ENCODE measurements at places on chromosomes 6 and 20.

DNA sequence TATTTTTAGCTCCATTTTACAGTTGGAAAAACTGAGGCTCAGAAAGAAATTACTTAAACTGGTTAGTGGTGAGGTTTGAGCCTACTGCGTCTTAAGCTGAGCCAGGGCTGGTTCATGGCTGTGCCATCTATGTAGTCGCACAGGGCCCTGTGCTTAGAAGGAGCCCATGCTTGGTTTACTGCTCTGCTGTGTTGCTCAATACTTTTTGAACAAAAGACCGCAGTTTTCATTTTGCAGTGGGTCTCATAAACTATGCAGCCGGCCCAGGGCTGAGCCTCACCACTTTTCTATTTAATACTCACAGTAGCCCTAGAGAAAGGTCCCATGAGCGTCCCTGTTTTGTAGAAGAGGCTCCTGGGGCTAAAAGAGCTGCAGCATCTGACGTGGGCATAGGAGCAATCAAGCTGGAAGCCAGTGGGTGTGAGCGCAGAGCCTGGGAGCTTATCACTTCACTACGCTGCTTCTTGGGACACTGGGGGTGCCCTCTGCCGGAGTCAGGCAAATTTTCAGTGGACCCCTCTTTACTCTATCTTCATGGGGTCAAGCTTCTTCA is 501 bp downstream of the SIRPB2 start:
- DNase-seq: no peak

- DNase-seq: no peak
Observed at GRCh38 chr6:47630587-47630986, 67.8 kb upstream of the ADGRF4 start.

- DNase-seq: no peak
Observed at GRCh38 chr20:48681873-48682426, 145.8 kb downstream of the PREX1 start.

DNA sequence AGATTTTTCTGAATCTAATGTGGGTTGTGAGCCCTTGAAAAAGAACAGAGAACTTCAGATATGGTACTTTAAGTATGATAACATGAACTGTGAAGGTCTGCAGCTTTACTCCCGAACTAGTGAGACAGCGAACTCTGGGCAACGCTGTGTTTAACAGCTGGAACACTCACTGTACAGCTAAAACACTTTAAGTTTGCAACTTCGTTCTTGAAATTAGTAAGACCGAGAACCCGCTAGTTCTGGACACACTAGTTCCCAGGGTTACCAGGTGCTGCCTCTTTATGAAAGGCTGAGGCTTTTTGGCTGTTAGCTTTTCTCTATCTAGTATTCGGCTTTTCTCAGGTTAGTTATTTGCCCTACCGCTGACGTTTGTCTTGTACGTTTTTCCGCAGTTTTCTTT is 52.9 kb downstream of the RIOK1 start:
- DNase-seq: no peak

DNA sequence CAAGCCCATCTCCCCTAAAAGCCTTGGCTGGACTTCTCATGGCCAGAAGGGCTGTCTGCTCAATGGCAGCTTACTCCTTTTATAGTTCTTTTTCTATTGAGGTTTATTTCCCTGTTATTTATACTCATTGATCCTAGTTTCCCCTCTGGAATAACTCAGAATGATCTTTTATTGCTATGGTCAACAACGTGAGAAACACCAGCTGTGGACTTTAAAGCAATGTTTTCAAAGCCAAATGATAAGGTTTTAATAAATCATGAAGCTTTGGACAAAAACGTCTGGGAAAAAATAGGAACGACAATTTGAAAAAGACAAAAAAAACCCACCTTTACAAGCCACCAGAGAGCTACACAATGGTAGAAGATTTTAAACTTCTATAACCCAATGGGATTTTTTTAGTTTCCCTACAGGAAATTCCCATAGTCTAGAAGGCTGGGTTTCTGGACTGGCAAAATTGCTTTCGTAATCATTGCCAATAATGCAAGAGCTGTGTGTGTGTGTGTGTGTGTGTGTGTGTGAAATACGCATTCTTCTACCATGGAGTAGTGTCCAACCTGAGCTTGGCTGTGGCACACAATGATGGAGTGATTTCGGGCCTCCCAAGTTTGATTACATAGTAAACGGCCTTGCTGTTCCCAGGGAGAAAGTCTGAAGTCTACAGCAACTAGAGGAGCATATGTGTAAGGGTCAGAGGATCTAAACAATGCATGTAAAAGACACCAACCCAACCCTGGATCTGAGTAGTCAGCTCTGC is 396.0 kb downstream of the SYNE1 start:
- no peak for DNase-seq

- no peak for DNase-seq
Observed at GRCh38 chr6:70520575-70520974, 46.2 kb upstream of the SDHAF4 start.

Data from NCI-H2227 treated with DMSO at 0.1 percent for 48 hours (cell line).